Stimulated activated CD8-positive, alpha-beta memory T cell treated with anti-CD3 and anti-CD28 coated beads, Interleukin-15, amount 100 ng/mL, for 4 hours (primary cell): ENCODE measurements at places on chromosomes 11 and 22.

GRCh38 chr11:15580056-15580774 lies 465.5 kb downstream of the INSC start:
- no peak for DNase-seq

DNA sequence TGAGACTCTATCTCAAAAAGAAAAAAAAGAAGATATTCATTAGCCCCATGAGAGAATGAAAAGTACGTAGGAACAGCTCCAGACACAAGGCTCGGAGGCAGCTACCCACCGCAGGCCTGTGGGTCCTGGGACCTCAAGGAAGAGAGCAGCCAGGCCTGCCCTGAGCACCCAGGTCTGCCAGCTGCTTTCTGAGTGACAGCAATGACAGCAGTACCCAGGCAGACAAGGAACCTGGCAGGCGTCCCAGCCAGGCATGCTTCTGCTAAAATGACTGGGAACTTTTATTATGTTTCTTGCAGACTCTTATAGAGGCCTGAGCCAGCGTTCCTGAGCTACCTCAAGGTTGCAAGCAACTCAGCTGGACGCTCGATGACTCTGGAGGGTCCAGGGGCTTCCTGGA lies 31.6 kb downstream of the CPT1A start:
- DNase-seq = no peak

- DNase-seq = no peak
Measured at GRCh38 chr11:106728859-106729258, 289.4 kb downstream of the GUCY1A2 start.

- no peak for DNase-seq
Measured at GRCh38 chr22:46537946-46538813, 760 bp upstream of the CELSR1 start.

GRCh38 chr11:97815667-97816066 lies 1205.1 kb upstream of the CNTN5 start:
- no peak for DNase-seq

DNA sequence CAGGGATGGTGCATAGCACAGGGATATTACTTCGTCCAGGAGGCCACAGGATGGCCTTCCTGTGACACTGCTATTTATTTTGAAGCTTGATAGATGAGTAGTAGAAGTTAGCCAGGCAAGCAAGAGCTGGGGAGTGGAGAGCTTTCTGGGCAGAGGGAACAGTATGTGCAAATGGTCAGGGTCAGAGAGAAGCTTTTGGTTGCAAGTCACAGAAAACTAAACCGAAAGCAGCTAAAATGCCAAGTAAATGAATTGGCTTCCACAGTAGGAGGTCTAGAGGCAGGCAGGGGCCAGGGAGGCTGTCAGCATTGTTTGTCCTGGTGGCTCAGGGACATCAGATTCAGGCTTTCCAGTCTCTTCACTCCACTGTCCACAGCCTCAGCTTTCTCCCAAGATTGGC lies 247.5 kb downstream of the GRIK4 start:
- DNase-seq = no peak

- no peak for DNase-seq
Measured at GRCh38 chr11:2805388-2806056, 80.1 kb downstream of the CDKN1C start.

GRCh38 chr11:96006037-96006436 lies 82.1 kb upstream of the MTMR2 start:
- DNase-seq = no peak

GRCh38 chr11:19060629-19061028 lies at the start of gene MRGPRX2:
MRGPRX2 (minus strand) TSS chr11:19060717; CDS start chr11:19056402, 4,315 bp downstream.
- peak; percentile 7 for DNase-seq

GRCh38 chr11:12359761-12360160 lies 17.6 kb upstream of the PARVA start:
- no peak for DNase-seq

DNA sequence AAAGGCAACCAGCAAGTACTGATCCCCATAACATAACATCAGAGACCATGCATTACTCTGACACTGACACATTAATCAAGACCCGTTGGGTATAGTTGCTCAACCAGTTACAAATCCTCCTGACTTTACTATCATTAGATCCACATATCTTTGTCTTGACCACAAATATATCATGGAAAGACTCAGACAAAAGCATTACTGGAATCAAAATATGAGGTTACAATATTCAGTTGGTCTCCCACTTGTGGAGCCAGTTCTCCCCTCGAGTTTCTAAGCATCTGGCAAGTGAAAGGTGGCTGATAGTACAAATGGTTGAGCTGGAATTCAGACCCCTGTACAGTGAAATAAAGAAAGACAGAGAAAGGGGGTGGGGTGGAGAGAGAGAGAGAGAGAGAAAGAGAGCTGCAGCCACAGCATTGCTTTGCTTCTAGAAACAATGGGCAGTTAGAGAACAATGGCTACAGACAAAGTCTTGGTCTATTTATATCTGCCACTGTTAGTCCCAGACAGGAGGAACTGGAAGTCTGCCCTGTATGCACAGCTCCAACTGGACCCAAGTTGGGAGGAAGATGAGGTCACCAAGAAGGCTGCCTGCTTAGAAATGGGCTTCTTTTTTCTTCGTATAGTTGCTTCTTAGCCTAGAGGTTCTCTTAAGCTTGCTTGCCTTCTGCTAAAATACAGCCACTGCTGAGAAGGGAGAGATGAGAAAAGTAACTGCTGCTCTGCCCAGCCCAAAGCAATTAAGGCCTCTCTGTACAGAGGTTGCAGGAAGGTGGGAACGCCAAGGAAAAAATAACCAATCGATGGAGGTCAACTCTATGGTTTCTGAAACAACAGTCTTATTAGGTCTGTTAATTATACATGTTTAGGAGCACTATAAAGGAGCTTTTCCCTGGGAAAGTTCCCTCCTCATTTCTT lies 85.5 kb downstream of the ETS1 start:
- DNase-seq = no peak

DNA sequence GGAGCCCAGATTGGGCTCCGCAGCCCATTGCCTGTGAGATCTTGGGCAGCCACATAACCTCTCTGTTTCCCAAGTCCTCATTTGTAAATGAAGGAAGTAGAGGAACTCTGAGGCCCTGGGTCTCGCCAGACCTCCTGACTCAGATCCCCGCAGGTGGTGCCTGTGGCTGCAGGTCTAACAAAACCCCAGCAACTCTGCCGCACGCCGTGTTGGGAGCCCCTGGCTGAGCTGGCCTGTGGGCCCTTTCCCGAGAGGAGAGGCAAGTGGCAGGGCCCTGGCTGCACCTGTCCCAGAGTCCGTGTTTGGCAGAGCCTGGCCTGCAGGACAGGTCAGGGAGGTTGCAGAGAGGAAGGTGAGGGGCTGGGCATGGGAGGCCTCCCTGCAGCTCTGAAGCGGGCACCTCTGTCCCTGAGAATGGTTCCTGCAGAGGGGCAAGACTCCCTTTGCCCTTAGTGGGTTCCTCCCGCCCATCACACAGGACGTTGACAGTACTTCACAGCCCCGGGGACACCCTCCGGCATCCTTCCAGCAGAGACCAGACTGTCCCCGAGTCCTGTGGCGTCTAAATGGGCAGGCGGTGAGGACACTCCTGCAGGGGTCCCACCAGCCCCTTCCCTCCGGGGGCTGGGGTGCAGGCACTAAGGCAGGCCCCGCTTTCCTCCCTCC lies 67.7 kb downstream of the ARHGAP8 start:
- no peak for DNase-seq

DNA sequence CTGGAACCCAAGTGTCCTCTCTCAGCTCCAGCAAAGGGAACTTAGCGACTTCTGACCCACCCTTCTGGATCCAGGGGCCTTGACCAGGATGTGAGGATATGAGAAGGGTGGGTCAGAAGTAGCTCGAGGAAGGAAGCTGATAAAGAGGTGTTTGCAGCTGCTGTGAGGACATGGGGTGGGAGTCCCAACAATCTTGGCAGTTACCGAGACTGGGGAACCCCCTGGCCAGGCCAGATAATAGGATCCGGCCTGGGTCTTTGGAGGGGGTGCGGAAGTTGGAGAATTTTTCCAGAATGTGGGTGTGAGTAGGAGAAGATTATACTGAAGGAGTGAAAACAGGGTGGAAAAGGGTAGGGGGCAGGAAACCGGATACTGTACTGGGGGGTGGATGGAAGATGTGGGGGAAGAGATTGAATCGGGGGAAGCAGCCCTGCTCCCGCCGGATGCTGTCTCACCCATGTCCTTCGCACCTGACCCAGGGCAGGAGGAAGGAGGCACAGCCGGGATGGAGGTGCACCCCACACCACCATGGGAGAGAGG lies 2.8 kb upstream of the MCAM start:
- no peak for DNase-seq

DNA sequence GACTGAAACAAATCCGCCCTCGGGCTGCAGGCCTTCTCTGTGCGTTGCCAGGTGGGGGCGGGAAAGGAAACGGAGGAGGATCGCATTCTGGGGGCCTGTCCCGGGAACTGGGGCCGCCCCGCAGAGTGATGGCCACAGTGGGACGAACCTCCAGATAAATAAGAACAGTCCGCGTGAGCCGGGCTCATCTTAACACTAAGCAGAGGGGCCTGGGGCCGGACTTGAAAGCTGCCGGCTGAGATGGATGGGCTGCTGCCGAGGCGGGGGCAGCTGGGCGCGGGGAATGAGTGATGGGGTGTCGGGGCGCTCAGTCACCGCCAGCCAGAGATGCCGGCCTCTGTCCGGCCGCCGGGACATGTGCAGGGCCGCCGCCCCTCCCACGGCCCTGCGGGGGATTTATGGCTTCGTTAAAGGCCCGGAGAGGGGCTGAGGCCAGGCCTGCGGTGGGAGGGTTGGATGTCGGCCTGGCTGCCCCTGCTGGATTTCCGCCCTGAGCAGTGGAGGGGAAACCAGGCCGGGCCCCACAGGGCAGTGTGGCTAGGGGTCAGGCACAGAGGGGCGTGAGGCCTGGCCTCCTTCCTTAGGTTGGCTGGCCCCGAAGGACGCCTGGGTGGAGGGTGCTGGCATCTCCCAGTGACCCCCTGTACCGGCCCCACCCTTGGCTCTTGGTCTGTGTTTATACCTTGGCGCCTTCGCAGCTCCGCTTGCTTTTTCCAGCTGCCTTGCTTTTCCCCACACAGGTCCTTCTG lies 45.3 kb upstream of the CD82 start:
- no peak for DNase-seq

DNA sequence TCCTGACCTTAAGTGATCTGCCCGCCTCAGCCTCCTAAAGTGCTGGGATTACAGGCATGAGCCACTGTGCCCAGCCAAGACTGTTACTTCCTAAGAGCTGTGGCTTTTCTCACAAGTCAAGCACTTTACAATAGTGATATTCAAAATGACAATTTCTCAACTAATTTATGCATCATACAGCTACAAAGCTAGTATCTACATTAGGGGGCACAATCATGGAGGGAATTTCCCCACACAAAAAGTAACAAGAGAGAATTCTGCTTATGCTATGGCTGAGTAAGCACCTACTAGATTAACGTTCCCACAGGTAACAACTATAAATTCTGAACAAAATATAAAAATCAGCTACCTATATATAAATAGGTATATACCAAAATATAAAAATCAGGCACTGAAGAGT lies 72.7 kb downstream of the SBF2 start:
- no peak for DNase-seq

DNA sequence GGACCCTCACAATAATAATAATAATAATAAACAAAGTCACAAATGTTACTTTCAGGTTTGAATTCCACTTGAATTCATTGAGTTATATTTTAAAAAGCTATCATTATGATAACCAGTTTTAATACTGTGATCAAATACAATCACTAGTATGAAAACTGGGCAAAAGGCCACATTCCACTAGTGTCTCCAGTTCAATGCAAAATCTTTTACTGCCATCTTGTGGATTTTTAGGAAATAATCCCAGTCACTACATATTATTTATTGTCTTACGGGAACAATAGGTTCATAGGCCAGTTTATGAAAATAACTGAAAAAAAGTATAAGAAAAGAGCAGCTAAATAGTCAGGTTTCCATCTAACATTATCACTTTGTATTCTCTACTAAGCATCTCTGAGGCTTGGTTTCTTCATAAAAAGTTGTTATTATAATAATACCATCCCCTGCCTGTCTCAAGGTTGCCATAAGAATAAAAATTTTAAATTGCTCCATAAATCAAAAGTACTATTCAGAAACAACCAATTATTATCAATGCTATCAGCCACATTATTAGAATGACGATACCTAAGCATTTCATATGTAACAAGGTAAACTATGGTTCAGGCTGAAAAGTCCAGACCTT lies 533.9 kb upstream of the CCDC90B start:
- no peak for DNase-seq

DNA sequence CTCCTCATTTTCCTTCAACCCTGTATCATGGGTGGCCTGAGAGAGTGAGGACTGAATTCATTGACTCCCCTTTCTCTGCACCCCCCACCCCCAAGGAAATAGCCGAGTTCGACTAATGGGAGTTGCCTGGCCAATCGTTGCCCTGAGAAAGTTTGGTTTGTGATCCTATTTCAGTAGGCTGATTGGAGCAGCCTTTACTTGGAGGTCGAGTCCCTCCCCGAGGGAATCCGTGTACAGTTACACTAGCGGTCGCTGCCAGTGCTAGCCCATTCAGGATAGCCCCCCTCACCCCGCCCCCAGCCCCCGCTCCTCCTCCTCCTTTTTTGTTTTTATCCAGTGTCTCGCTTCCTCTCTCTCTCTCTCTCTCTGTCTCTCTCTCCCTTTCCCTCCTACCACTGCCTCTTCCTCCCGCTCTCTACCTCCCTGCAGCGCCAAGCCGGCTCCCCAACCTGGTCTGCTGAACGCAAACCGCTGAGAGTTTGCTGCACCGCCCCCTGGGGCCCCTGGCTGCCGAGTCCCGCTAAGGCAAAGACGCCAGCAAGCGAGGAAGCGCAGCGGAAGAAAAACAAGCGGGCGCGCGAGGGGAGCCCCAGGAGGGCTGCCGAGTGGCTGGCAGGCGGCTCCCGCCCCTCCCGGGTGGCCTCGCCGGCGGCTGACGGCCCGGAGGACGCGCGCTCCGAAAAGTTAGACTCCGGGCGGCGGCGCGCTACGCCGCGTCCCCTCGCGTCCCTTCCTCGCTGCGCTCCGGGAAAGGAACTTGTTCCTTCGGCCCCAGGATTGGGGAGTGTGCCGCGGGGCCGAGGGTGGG lies at the start of gene GRAMD1B:
Gene GRAMD1B, plus strand, starts transcription at position 357 of the 808 bp plus-strand sequence. CDS start 524 bp downstream, outside the sequence.
- DNase-seq = peak; percentile 36

DNA sequence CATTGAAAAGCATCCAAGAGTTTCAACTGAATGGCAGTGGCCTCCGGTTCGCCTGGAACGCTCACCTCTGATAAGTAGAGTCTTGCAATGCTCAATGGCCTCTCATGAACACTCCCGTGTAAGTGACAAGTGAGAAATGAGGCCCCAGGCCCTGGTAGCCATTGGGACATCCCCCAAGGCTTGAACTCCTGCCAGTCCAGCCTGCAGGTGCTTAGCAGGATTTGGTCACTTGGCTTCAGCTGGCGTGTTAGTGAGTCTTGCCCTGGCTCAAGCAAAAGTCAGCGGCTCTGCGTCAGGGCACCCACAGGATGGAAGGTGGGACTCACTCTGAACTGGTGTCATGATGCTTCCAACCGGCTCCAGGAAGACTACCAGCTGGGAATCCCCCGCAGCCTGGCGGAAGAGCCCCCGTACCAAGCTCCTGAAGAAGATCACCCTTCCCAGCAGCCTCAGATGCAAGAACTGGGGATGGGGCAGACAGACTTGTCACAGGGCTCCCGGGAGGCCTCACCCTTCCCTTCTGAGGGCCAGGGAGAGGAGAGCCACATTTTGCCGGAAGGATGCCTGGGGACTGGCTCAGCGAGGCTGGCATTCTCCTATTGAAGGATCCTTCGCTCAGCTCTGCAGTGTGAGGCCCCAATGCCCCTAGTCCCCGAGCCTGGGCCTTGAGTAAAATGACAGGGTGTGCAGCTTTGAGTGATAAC lies 19.3 kb downstream of the MB start:
- DNase-seq = no peak

- DNase-seq = no peak
Measured at GRCh38 chr11:72844356-72844755, 30.1 kb downstream of the ATG16L2 start.

GRCh38 chr22:40806711-40807110 lies 12.4 kb downstream of the SLC25A17 start:
- no peak for DNase-seq

GRCh38 chr11:18471995-18472394 lies 16.3 kb downstream of the LDHAL6A start:
- DNase-seq = no peak
